ENCODE measurements at places on chromosomes 12 and 14.

- no peaks in the 10 kb centered on the region for H3K4me1 ChIP-seq
- no peaks in the 10 kb centered on the region for H3K36me3 ChIP-seq
- H3K4me3 ChIP-seq: no peak overlapping the region
Observed at GRCh38 chr14:94827711-94828447, 58.0 kb upstream of the GSC start.

DNA sequence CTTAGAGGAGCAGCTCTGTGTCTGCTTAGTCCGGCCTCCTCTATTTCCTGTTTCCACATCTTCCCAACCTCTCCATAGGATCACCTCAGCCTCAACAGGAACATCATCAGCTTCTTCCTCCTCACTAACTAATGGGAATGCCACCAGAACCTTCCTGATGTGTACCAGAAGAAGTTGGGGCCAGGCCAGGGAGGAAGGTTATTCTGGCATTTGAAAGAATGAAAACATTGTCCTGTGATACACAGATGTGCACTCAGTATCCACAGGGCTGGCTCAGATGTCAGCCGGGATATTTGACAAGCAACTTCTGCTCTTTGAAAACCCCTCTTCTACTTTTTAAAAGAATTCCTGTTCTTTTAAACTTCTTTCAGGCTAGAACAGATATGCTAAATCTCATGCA, 63.6 kb downstream of the TMEM30B start:
- peaks cover 10% of the 10 kb centered on the region for H3K4me1 ChIP-seq
- no peak overlapping the region for H3K4me3 ChIP-seq
- 0 out of 2 replicates have a peak, but pooled peaks cover 4% of the 10 kb centered on the region for H3K27me3 ChIP-seq
- H3K36me3 ChIP-seq: no peaks in the 10 kb centered on the region
- DNase-seq: no peak

- H3K4me1 ChIP-seq: no peaks in the 10 kb centered on the region
- H3K36me3 ChIP-seq: peaks cover 3% of the 10 kb centered on the region
- no peak overlapping the region for H3K27ac ChIP-seq
- no peak overlapping the region for H3K4me3 ChIP-seq
- no peaks in the 10 kb centered on the region for H3K27me3 ChIP-seq
Observed at GRCh38 chr14:77275041-77275580, 4.1 kb upstream of the NGB start.

- peak overlapping the region; percentile 87 for H3K27ac ChIP-seq
- peaks cover 79% of the 10 kb centered on the region for H3K4me1 ChIP-seq
- no peaks in the 10 kb centered on the region for H3K27me3 ChIP-seq
- no peak for DNase-seq
- no peak overlapping the region for H3K4me3 ChIP-seq
- 0 out of 2 replicates have a peak, but pooled peaks cover 3% of the 10 kb centered on the region for H3K36me3 ChIP-seq
Observed at GRCh38 chr12:50222275-50222783, 55.2 kb upstream of the CERS5 start.

- H3K4me1 ChIP-seq: no peaks in the 10 kb centered on the region
- no peak overlapping the region for H3K4me3 ChIP-seq
- peaks cover 8% of the 10 kb centered on the region for H3K27me3 ChIP-seq
Observed at GRCh38 chr12:103901518-103902173, 28.6 kb upstream of the HSP90B1 start.

DNA sequence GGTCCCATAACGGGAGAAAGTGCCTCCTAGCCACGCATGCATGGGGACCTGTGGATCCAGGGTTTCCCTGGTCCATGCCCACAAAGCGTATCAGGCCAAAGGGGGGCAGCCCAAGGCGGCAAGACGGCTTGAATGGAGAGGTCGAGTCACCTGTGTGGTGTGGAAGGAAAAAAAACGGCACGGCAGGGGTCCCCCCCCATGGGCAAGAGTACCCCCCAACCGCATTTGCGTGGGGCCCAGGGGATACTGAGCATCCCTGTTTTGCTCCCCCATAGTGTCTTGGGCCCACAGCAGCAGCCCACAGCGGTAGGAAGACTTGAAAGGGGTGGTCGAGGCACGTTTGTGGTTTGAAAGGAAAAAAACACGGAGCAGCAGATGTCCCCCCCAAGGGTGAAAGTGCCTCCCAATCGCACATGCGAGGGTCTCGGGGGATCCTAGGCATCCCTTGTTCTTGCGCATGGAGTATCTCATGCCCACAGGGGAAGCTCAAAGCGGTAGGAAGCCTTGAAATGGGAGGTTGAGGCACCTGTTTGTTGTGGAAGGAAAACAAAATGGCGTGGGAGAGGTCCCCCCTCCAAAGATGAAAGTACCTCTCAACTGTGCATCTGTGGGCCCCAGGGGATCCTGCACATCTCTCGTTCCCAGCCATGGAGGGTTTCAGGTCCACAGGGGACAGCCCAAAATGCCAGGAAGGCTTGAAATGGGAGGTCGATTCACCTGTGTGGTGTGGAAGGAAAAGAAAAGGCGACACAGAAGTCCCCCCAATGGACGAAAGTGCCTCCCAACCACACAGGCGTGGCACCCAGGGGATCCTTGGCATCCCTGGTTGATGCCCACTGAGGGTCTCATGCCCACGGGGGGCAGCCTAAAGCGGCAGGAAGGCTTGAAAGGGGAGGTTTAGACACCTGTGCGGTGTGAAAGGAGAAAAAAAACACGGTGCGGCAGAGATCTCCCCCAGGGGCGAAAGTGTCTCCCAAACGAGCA, 577.5 kb downstream of the ALG10 start:
- no peaks in the 10 kb centered on the region for H3K4me1 ChIP-seq
- H3K36me3 ChIP-seq: no peaks in the 10 kb centered on the region
- no peak overlapping the region for H3K4me3 ChIP-seq
- DNase-seq: no peak
- H3K27me3 ChIP-seq: peaks cover 85% of the 10 kb centered on the region
- no peak overlapping the region for H3K27ac ChIP-seq

GRCh38 chr12:67677166-67677565, 28.6 kb downstream of the DYRK2 start:
- peaks cover 13% of the 10 kb centered on the region for H3K4me1 ChIP-seq
- no peak overlapping the region for H3K27ac ChIP-seq
- no peak overlapping the region for H3K4me3 ChIP-seq
- no peaks in the 10 kb centered on the region for H3K36me3 ChIP-seq
- no peak for DNase-seq

DNA sequence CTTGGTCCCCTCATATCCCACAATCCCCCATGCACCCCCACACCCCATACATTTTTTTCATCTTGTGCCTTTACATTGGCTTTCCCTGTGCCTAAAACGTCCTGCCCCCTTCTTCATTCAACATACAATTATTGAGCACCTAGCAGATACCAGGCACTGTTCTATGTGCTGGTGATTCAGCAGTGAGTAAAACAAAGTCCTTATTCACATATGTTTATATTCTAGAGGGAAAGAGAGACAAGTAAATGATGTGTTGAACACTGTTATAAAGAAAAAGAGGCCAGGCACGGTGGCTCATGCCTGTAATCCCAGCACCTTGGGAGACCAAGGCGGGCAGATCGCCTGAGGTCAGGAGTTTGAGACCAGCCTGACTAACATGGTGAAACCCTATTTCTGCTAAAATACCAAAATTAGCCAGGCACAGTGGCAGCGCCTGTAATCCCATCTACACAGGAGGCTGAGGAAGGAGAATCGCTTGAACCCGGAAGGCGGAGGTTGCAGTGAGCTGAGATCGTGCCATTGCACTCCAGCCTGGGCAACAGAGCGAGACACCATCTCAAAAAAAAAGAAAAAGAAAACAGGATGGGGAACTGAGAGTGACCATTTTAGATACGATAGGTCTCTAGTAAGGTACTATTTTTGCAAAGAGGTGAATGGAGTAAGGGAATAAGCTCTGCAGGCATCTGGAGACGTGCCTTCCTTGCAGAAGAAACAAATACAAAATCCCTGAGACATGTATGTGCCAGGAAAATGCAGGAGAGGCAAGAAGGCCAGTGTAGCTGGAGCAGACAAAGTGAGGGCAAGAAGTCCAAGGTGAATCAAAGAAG, 12.2 kb downstream of the SLC7A7 start:
- peaks cover 12% of the 10 kb centered on the region for H3K4me1 ChIP-seq
- DNase-seq: no peak
- no peaks in the 10 kb centered on the region for H3K27me3 ChIP-seq
- H3K36me3 ChIP-seq: no peaks in the 10 kb centered on the region
- no peak overlapping the region for H3K27ac ChIP-seq

DNA sequence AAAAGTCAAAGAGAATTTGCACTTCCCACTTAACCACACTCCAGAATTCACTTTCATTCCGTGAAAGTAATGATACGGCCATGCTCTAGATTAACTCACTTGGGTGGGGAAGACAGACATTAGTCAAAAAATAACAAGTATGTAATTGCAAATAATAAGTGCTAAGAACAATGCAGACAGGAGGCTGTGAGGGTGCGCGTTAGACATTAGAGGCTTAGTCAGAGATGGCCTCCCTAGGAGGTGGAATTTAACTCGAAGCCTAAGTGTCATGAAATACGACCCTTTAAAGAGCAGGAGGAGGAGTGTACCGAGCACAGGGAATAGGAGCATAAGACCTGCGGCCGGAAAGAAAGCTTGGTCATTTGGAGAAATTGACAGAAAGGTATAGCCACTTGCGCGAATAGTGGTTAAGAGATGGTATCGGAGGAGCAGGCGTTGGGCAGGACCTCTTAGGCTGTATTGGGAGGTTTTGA, 628 bp downstream of the SNRPF start:
- peaks cover 35% of the 10 kb centered on the region for H3K36me3 ChIP-seq
- H3K27me3 ChIP-seq: no peaks in the 10 kb centered on the region

DNA sequence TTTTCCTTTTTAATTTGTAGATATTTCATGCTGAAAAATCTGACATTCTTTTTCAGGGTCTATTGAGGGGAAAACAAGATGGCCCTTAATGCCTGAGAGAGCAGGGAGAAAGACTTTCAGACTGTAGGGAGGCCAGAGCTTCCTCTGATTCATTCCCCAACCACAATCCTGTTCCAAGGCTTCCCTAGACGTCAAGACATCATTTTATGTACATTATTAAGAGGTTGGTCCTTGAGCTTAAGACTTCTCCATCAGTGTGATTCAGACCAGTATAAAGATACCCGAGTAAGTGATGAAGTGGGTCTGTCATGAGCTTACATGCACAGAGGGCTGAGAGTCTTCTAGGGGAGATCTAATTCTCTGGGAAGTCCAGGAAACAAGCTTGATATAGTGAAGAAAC, 57.3 kb downstream of the AVPR1A start:
- H3K4me1 ChIP-seq: no peaks in the 10 kb centered on the region
- H3K36me3 ChIP-seq: no peaks in the 10 kb centered on the region
- H3K27ac ChIP-seq: no peak overlapping the region

- no peaks in the 10 kb centered on the region for H3K4me1 ChIP-seq
- no peak overlapping the region for H3K4me3 ChIP-seq
- peak; percentile 18 for DNase-seq
Observed at GRCh38 chr12:118979763-118980406, 1.5 kb upstream of the SRRM4 start.

GRCh38 chr12:100675432-100675831, 101.9 kb downstream of the GAS2L3 start:
- H3K36me3 ChIP-seq: no peaks in the 10 kb centered on the region
- H3K27ac ChIP-seq: no peak overlapping the region
- no peak overlapping the region for H3K4me3 ChIP-seq
- no peak for DNase-seq

DNA sequence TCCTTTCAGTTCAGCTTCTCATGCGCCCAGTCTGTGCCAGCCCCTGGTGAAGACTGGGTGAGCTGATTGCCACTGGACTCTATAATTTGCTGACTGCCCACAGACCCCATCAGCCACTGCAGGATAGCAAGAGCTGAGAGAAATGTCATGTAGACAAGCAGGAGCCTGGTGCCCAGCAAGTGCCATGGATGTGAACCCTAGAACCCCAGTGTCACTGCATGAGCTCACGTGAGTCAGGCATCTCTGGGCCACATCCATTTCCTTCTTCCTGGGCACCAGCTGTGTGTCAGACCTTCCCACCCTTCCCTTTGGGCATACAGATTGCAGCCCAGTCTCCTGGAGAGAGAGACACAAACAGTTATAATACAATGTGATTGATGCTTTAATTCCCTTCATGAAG, 73.8 kb downstream of the NTF3 start:
- H3K27ac ChIP-seq: no peak overlapping the region
- H3K4me3 ChIP-seq: no peak overlapping the region
- no peaks in the 10 kb centered on the region for H3K36me3 ChIP-seq
- DNase-seq: no peak

DNA sequence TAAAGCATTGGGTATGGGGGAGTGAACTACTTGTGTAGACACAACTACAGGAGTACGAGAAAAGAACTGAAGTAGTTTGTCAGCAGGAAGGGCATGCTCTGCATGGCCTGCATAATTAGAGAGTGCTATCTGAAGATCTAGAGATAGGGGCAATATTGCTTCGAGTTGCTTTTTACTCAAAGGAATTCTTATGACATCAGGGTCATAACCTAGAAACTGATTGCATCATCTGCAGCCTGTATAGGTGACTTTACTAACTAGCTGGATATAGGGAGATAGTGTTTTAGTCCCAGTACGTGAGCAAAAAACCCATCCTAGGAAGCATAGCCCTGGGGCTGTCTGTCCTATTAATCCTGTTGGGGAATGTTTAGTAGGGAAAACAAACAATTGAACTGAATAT, 39.8 kb downstream of the TMTC3 start:
- no peak for DNase-seq
- H3K27me3 ChIP-seq: no peaks in the 10 kb centered on the region
- no peak overlapping the region for H3K4me3 ChIP-seq

DNA sequence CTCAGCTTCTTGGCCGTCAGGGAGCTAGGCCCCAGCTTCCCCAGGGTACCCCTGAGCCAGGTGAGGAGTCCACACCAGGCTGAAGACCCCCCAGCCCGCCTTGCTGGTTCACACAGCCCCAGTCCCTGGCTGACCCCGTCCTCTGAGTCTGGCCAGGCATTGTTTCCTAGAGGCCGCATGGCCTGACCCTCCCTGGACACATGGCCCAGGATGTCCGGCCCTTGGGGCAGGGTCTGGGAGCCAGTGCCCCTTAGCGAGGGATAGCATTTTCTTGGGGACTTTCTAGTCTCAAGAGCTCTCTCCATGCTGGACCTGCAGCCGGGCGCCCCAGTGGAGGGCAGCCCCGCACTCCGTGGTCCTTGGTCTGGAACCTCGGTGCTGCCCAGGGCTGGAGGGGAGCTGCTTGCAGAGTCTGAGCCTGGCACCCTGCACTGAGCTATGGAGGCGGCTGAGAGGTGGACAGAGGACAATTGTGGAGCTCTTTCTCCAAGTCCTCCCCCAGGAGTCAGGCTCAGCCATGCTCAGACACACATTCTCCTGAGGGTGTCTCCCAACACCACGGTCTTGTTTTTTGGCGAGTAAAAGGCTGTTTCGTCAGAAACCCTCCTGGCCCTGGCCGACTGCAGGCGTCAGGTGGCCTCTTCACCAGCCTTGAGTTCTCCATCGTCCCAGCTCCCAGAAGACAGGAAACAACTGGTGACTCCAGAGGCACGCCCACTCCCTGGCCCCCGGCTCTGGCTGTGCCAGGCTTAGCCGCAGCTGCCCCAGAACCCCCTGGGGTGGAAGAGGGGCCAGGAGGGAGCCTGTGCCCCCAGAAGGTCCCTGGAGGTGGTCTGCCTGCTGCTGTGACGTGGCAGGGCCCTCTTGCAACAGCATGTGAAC, 17.6 kb upstream of the CRIP2 start:
- no peak overlapping the region for H3K27ac ChIP-seq
- no peaks in the 10 kb centered on the region for H3K4me1 ChIP-seq
- no peaks in the 10 kb centered on the region for H3K27me3 ChIP-seq
- no peaks in the 10 kb centered on the region for H3K36me3 ChIP-seq

- DNase-seq: no peak
- H3K27ac ChIP-seq: no peak overlapping the region
- H3K27me3 ChIP-seq: no peaks in the 10 kb centered on the region
Observed at GRCh38 chr12:44960856-44961255, 84.7 kb upstream of the NELL2 start.

Data from PC-9 (cell line).